Stimulated activated CD4-positive, alpha-beta T cell treated with anti-CD3 and anti-CD28 coated beads, Interleukin-1b, Interleukin-23, amount 100 ng/mL, for 4 hours (primary cell): ENCODE measurements at places on chromosomes 5 and 9.

DNA sequence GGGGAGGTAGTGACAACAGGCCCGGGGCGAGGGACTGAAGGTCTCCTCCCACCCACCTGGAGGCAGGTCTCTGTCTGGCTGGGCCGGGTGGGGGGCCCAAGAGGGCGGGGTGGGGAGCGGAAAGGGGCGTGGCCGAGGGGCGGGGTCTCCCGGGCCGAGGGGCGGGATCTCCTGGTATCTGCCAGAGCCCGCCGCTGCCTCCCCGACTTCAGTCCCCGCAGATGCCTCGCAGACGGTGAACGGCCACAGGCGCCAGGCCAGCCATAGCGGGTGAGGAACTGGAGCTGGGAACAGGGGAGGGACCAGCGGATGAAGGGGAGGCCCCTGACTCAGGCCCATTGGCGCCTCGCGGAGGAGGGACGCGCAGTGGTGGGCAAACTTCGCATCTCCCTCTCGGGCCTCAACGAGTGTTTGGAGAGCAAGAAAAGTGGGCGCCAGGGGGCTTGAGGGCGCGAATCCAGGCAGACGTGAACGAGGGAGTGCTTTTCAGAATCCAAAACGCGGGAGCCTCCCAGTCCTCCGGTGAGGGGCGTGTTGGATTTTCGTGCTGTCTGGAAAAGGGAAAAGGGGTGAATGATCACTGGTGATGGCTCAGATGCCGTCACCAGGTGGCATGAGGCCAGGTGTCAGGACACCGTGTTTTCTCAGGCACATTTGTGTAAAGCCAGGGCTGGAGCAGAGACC, at the start of gene ADGRD2:
ADGRD2 (plus strand) TSS at position 211 of the 684 bp plus-strand sequence. CDS start 1,216 bp downstream, outside the sequence.
- peak; percentile 12 for DNase-seq

DNA sequence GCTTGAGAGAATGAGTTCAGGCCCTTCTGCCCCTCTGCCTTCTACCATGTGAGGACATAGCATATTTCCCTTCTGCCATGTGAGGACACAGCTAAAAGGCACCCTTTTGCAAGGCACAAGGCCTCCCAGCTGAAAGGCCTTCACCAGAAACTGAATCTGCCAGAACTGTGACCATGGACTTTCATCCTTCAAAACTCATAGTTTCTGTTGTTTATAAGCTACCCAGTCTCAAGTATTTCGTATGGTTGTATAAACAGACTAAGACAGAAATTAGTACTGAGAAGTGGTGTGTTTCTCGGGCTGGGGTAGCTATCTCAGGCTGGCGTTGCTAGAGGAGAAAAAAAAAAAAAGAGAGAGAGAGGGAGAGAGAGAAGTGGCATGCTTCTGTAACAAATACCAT, 368.6 kb downstream of the DMRTA1 start:
- DNase-seq: no peak

- DNase-seq: no peak
Measured at GRCh38 chr5:116600876-116601275, 26.3 kb upstream of the SEMA6A start.

GRCh38 chr5:73605223-73606087, 20.5 kb upstream of the ARHGEF28 start:
- DNase-seq: no peak

GRCh38 chr9:115444959-115445358, 327.0 kb upstream of the TNC start:
- no peak for DNase-seq

GRCh38 chr9:87099407-87099806, 152.1 kb upstream of the GAS1 start:
- DNase-seq: no peak

GRCh38 chr9:128495804-128496417, 8.6 kb upstream of the GLE1 start:
- no peak for DNase-seq

DNA sequence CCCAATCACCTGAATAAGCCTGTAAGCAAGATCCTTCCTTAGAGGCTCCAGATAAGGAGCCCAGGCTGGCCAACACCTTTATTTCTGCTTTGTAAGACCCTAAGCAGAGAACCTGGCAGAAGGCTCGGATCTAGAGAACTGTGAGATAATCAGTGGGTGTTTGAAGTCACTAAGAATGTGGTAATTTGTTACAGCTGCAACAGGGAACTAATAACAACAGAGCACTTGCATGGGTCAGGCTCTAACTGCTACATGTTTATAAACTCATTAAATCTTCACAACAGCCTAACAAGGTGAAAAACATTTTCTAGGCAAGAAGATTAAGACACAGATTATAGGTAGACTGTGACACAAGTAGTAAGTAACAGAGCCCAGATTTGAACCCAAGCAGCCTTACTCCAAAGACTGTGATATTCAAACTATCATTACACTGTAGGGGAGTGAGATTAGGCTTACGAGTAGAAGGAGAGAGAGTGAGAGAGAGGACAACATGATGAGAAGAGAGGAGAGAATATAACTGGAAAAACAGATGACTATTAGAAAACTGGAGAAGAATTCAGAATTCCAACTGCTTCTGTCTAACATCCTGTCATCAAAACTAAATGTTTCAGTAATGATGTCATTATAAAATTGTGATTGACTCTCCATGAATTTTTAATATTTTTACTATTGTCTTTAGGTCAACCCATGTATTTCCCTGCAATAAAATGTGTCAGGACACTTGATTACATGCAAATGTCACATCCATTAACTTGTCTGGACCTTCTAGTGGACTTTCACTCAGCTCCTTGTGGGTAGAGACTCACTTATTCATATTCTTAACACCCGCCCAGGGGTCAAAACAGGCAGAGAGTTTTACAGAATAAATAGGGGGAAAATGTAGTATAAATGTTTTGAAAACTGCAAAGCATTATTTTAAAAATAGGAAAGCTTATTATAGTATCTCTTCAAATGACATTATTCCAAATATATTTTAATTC, 290.9 kb upstream of the RGMB start:
- DNase-seq: no peak

- DNase-seq: peak; percentile 17
Measured at GRCh38 chr9:125189011-125189360, 617 bp downstream of the PPP6C start.

GRCh38 chr5:111385051-111385450, 127.3 kb downstream of the STARD4 start:
- DNase-seq: no peak

DNA sequence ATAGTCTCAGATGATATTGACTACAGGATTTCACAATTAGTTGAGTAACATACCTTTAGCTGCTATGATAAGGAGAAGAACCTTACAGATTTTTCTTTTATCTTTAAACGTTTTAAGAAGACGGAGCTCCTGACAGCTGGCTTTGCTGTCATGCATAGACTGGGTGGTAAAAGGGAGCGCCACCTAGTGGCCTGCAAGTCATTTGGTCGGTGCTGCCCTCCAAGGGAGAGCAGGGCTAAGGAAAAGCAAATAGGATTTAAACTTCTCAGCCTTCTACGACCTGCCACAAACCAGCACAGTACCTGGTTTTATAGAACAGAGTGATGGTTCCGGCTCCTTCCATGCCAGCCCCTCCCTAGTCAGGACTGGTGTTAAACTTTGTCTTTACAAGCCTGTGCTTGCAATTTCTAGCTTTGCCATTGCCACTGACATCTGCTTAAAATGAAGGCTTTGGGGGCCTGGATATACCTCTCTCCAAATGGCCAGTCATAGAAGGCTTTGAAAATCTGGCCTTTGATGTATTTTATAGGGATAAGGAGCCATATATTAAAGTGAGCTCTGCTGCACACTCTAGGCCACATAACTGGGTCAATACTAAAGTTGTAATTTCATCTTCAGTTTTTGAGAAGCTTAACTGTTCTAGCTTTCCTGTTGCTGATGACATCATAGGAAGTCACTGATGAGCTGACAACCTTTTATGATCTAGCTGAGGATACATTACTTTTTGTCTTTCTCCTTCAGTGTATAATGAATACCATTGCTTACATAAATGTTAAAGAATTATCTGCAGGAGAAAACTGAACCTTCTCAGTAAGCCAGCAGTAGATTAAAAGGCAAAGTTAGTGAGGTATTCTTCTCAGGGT, 31.1 kb upstream of the ADAMTSL1 start:
- peak; percentile 3 for DNase-seq

- DNase-seq: no peak
Measured at GRCh38 chr5:19619571-19619970, 368.4 kb downstream of the CDH18 start.

DNA sequence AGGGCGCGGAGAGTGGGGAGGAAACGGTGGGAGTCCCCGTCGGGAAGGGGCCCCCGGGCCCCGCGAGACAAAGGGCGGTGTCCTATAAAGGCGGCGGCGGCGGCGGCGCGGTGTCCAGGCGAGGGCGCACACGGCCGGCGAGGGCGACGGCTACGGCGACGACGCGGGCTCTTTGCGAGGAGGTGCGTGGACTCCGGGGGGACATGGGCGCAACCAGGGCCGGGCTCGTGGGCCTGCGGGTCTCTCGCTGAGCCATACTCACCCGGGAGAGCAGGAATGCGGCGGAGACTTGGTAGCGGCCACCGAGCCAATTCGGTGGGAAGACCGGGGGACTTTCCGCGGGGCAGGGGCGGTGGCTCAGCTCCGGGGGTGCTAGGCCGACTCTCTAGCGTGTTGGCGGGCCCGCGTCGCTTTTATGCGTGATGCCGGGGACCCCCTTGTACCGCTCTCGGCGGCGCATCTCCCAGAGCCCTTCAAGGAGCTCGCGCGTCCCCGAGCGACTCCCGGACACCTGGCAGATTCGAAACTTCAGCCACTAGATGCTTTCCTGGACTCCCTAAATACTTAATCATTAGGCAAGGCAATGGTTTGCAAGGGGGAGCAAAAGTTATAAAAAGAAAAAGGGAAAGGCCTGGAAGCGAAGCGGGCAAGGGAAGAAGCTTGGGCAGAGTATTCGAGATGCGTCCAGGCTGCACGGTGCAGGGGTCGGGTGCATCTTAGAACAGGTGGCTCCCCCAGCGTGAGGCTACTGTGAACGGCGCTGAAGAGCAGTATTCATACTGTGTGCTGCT, 5.9 kb upstream of the TAL2 start:
- peak; percentile 6 for DNase-seq

- no peak for DNase-seq
Measured at GRCh38 chr5:112065781-112066180, 308.8 kb upstream of the NREP start.

- DNase-seq: no peak
Measured at GRCh38 chr5:90983711-90984124, 399.4 kb downstream of the ARRDC3 start.

DNA sequence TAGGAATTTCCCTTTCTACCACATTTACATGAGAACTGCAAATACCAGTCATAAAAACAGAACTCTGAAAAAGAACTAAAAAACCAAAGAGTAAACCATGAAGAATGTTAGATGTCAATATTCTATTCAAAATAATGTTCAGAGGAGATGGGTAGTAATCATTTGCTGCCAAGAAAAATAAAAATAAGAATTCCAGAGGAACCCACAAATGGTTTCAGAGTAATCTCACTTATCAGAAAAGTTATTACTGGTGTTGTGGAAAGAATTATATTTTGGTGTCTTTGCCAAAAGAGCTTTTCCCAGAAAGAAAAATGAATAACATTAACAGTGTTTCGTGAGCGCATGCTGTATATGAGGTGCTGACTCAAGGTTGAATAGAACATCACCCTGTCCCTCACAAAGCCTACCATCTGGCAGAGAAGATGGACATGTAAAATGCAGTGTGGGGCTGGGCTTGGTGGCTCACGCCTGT, 35.6 kb downstream of the GPR21 start:
- DNase-seq: no peak

DNA sequence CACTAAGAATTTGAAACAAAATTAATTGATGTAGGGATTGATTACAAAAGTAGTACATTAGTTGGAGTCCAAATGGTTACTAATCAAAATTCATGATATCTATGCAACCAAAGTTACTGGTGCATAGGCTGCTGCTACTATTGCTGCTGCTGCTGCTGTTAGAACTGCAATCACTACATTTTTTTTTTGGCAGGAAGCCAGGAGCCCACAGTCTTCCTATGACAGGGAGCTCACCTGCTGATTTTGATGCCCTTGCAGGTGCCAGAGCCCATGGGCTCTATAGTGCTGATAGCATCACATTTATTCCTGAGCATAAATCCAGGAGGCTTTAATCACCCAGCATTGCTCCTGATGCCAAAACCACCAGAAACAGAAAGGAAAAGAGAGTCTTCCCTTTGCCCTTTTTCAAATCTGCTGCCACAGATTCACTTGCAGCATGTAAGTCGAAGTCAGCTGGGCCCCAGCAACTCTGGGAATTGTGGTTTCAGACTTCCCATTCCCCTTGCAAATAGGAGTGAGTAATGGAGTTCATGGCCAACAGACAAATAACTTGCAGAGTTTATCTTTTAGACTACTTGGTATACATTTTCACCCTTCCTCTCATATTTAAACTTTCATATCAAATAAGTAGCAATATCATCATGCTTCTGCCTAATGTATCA, 17.6 kb downstream of the SLCO6A1 start:
- no peak for DNase-seq

GRCh38 chr5:150674341-150674821, 13.3 kb downstream of the MYOZ3 start:
- no peak for DNase-seq

DNA sequence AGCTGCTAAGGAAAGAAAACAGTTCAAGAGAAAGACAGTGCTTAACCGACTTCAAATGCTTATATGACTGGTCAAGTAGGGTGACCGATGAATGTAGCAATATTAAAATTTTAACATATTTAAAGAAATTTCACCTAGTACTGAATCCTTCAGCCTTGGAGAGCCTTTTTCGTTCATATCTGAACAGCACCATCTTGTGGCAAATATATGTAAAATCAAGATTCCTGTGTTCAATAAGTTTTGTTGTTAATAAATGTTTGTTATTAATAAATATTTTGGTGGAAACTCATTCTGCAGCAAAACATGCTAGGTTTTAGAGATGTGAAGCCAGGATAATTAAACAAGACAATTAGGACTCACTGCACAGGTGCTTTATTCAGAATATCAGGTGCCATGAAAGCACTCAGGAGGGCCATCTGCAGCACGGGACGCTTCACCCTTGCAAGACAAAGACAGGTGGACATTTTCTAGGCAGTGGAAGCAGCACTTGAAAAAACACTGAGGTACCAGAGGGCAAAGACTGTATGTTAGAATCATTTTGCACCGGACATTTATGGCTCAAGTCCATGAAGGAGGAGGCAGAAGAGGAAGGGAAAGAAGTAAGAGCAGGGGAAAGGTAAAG, 15.6 kb downstream of the TICAM2 start:
- DNase-seq: no peak

DNA sequence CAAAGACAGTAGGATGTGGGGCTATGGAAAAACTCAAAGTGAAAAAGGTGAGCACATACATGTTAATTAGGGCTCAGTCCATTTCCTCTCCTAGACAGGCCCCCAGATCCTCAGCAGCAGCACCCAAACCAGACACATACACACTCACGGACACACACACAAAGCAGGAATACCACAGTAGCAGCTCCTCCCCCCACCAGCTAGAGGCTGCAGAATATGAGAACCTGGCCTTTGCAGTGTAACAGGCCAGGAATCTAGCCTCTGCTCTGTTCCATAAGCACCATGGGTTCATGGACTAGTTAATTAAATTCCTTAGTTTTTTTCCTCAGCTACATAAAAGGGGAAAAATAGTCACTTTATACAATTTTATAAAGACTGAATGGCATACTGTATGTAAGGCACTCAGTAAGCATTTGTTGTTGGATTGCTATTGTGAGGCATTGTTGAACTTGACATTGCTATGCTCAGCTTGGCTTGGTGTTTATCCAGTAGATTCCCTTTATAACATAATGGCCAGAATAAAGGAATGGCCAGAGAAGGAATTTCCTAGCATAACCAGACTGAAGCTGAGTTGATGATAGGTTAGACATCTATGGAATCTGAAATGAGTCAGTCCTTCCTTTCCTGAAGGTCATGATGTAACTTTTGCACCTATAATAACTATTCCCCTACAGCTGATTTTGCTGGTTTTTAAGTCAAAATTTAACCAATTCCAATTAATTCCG, 186.8 kb downstream of the SEMA5A start:
- DNase-seq: no peak
